ENCODE measurements at places on chromosomes 2 and 18. TPM values are rescaled to one million over a fixed set of nuclear protein-coding genes. Genes with fewer than 3 reads are reported as not detected.

MAP2 gene
- total RNA-seq: 4.9 TPM

ASB18 gene
- not detected for total RNA-seq

CYP1B1 gene
- 58.2 TPM for total RNA-seq

TWIST2 gene
- 30.2 TPM for total RNA-seq

GRCh38 chr2:67854103-67854743 is 208.6 kb downstream of the C1D start:
- no peak for DNase-seq

GRCh38 chr2:45669032-45669486 is 17.6 kb downstream of the PRKCE start:
- DNase-seq: no peak

All from uterus (tissue), 4 donors.